Transverse colon (tissue), 4 donors: ENCODE measurements at places on chromosomes 7 and 10. TPM values are rescaled to one million over a fixed set of nuclear protein-coding genes. Genes with fewer than 3 reads are reported as not detected.

GRCh38 chr7:76394957-76395356, 14.5 kb downstream of the SSC4D start:
- no peak for DNase-seq

DNA sequence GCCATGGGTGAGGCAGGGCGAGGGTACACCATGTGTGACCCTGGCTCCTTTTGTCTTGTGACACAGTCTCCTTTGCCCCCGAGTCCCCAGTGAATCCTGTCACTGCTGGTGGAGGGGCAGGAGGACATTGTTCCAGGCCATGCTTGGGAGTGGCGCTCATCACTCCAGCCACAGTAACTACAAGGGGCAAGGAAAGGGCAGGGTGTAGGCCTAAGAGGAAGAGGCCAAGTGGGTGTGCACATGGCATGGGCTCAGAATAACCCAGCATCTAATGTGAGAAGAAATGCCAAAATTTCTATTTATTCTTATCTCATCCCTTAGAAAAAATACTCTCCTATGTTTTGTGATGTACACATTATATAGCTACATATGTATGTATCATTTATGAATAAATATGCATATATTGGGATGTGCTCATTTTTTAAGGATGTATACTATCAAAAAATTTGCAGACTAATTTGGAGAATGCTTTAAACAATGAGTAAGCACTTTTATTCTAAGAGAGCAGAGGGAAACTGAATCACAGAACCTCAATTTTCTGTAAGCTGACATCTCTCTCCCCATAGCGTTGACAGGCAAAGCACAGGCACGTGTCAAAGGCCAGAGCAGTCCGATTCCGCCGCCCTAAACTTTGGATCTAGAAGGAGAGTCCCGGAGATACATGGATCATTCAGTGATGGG, 36.9 kb downstream of the RNF32 start:
- no peak for DNase-seq

DNA sequence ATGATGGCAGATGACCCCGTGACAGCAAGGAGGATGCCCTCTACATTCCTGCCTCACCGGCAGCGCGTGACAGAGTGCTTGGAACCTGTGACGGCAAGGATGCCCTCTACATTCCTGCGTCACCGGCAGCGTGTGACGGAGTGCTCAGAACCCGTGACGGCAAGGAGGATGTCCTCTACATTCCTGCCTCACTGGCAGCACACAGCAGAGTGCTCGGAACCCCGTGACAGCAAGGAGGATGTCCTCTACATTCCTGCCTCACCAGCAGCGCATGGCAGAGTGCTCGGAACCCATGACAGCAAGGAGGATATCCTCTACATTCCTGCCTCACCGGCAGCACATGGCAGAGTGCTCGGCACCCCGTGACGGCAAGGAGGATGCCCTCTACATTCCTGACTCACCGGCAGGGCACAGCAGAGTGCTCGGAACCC, 231.0 kb downstream of the DIP2C start:
- DNase-seq = peak; percentile 28

- no peak for DNase-seq
Measured at GRCh38 chr10:90504172-90504571, 353.7 kb downstream of the HTR7 start.

DNA sequence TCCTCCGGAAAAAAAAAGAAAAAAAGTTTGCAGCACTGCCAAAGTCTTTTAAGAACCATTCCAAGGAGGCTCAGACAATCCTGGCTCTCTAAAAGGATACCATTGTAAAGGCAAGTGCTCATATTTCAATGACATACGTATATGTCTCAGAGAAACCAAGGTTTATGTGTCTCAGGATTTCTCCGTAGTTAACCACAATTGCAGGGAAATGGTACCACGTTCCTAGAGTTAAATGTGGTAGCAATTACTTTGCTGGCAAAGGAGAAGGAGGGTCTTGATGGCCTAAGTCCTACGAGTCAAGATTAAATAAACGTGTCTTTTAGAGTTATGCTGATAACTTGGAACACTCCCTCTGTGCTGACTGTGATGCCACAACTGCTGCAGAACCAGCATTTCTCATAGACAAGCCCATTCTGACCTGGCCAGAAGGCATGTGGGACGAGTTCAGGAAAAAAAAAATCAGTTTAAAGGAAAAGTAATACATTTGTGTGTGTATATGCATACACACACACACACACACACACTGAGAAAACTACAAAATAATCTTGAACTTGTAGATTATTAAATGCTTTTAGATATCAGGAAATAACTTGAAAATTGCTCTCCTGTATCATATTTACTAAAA, 245.9 kb downstream of the FGFR2 start:
- DNase-seq = no peak

DNA sequence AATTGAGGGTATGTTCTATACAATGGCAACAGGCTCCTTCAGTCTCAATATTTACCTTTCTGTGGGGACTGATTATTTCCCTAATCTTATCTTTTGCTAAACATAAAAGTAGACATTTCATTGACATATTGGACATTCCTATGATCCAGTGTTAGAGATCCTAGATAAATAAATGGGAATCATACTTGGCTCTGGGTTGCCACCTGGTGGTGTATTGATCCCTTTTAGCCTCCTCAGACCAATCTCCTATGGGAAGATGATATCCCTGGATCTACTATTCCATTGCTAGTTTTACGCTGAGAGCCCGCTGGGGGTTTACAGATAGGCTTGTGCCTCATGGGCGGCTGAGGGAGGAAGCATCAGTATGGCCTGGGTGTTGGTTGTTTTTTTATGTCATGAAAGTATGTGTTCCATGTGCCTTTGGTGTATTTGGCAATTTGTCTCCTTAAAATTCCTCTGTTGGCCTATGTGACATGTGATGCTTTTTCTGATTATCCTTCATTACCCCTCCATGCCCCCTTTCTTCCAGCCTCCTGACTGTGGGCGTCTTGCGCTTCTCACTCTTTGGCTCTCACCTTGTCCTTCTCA, 18.8 kb downstream of the CELF2 start:
- DNase-seq = peak; percentile 67

- DNase-seq = no peak
Measured at GRCh38 chr10:48779546-48780152, 95.0 kb downstream of the WDFY4 start.

GRCh38 chr10:122688293-122688989, 11.2 kb downstream of the C10orf120 start:
- DNase-seq = no peak

DNA sequence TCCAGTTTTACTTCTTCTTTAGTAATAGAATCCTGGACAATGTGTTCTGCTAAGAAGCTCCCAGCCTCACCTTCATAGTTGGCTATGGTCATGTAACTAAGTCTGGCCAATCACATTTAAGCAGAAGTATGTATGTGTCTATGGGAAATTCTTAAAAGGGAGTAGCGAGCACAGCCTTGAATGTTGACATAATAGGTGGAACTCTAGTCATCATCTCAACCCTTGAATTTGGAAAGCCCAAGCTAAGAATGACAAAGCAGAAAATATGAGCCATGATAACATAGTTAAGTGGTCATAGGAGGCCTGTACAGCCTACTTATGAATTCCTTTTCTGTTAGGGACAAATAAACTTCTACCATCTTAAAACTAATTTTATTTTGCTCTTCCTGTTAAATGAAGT, 134.1 kb downstream of the MAGI2 start:
- DNase-seq = no peak

GRCh38 chr10:104441329-104442000, 87.8 kb downstream of the CFAP58 start:
- DNase-seq = no peak

DNA sequence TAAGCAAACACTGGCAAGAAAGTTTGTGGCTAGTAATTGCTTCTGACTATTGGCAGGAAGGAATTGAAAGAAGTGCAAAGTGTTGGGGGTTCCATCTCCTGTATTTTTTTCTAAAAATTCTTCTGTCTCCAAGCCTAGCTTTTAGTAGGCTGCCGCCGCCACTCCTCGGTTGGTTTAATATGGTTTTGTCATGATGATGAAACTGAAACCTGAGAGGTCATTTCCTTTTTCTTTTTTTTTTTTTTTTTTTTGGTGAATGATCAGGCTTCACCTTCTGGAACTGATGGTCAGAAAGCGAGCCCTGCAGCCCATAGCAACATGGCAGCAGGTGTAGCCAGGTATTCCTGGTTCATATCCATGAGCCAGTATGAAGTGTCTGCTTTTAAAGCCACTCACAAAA, 75.3 kb upstream of the AGBL3 start:
- DNase-seq = no peak

GRCh38 chr7:157403646-157404401, 67.0 kb downstream of the DNAJB6 start:
- DNase-seq = no peak

- no peak for DNase-seq
Measured at GRCh38 chr7:128788446-128789412, 3.0 kb upstream of the CCDC136 start.

DNA sequence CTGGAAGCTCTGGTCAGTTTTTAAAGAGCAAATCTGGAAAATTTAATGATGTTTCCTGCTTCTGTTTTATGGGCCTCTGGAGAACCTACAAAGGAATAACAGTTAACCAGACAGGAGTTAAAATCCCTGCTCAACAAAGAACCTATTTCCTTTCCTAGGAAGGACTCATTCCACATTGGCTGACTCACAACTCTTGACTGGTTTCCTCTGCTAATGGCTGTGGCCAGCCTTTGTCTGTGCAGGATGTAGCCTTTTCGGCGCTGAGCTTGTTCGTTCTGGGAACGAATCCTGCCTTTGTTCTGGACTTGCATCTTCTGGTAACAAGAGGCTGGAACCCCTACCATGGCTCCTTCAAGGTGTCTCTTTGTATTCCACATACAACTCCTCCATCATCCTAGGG, 112.8 kb upstream of the PDCD4 start:
- DNase-seq = no peak

DNA sequence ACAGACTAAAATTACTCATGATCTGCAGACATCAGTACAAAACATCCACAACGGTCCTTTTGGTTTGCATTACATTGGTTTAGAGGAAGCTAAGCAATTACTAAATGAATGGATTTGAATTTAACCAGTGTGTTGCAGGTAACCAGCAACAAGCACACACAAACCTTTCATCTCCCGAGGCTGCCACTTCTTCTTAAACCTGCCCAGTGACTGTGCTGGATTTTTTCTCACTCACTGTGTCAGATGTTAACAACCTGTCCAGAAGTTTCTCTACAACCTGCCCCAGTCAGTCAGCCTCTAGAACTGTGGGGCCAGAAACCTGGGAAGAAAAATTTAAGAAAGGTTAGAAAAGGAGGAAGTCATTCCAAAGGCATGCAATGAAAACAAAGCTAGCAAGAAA, 2.4 kb upstream of the MEOX2 start:
- DNase-seq = no peak

DNA sequence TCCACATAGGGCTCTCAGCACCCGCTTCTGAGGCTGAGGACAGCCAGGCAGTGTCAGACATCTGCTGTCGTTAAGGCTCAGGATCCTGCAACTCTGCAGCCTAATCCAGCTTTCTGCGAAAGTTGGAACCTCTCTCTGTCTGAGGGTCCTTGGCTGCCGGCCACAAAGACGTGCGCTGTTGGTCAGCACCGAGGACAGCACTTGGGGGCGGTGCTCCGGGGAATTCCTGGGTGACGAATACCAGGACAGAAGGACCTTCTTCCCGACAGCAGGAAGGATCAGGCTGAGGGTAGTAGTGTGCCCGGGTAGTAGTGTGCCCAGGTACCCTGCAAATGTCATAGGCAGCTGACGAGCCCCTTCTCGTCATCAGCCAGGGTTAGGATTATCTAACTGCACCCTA, 16.0 kb upstream of the RASGEF1A start:
- no peak for DNase-seq

- peak; percentile 67 for DNase-seq
Measured at GRCh38 chr7:102236592-102237287, 49.9 kb upstream of the SH2B2 start.

GRCh38 chr7:12130609-12131008, 80.5 kb upstream of the TMEM106B start:
- DNase-seq = no peak

GRCh38 chr7:111677848-111678247, 115.6 kb upstream of the IMMP2L start:
- no peak for DNase-seq

DNA sequence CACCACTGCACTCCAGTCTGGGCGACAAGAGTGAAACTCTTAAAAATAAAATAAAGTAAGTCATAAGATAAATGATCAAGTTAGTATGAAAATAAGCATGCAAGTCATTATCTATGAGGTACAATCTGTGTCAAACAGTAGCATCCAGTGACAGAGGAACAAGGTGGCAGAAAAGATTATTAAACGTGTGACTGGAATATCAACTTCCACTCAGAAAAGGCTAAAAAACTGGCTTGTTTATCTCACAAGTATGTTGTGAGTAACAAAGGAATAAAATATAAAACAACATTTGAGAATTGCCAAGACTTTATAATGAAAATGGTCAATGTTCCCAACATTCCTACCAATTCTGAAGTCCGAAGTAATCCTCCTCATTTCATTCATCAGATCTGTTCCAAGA, 30.3 kb downstream of the ITGB1 start:
- no peak for DNase-seq

DNA sequence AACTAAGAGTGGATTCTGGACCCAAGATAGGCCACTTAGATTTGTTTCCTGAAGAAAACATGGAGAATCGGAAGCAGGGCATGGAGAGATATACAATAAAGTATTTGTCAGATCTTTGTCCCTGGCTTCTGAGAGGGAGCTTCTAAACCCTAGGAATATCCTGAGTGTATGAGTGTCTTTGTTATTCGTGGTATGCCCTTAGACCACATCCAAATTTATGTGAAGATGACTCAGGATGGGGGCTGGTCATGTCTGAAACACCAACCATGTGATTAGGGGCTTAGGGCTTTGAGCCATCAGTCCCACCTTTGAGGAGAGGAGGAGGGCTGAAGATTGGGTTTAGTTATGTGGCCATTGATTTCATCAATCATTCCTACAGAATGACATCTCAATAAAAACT, 69.7 kb upstream of the PLPP4 start:
- no peak for DNase-seq

- DNase-seq = no peak
Measured at GRCh38 chr10:34854147-34854601, 39.1 kb upstream of the PARD3 start.

- DNase-seq = no peak
Measured at GRCh38 chr10:110013630-110014293, 6.0 kb downstream of the ADD3 start.

DNA sequence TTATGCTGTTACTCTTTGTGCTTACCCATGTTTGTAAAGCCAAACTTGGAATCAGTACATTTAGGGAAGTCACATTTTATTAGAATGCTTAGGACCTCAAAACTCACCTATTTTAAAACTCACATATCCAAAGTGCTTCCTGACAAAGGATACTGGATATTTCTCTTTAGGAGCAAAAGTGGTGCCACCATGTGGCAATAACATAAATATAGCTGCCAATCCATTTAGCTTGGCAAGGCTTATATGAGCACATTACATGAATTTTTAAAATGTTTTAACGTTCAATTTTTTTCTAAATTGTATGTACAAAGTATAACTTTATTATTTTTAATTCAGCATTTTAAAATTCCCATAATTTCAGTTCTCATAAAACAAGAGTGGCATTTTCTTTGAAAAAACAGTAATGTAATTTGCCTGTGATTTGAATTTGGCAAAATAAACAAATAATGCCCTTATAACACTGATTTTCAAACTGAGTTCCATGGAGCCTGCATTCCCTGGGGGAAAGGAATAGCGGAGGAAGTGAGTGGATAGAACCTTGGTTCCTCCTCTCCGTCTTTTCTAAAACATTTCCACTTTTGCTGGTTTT, 75.4 kb downstream of the HDAC9 start:
- DNase-seq = no peak

The CPVL gene
- 7.1 TPM for total RNA-seq

The KLF14 gene
- 3.0 TPM for total RNA-seq

The GIMAP1 gene
- total RNA-seq = 1.5 TPM

The CALML5 gene
- total RNA-seq = not detected

The SFTPD gene
- total RNA-seq = not detected

The HMX3 gene
- not detected for total RNA-seq

The EBLN1 gene
- total RNA-seq = not detected

The NUDT13 gene
- 4.9 TPM for total RNA-seq
